ENCODE measurements at places on chromosomes 3 and 15. TPM values are rescaled to one million over a fixed set of nuclear protein-coding genes. Genes with fewer than 3 reads are reported as not detected.

SLC15A2 gene
- total RNA-seq: under 0.01 TPM

SLC27A2 gene
- total RNA-seq: under 0.01 TPM

TMOD3 gene
- 100 TPM for total RNA-seq

C2CD4A gene
- not detected for total RNA-seq

SLC7A14 gene
- 2.2 TPM for total RNA-seq

C15orf62 gene
- total RNA-seq: under 0.01 TPM
